HT1080 (cell line): ENCODE measurements at places on chromosomes 1 and 21. TPM values are rescaled to one million over a fixed set of nuclear protein-coding genes. Genes with fewer than 3 reads are reported as not detected.

The HTR6 gene
- not detected in 2 replicates for total RNA-seq

The SYT6 gene
- not detected in 2 replicates for total RNA-seq

The CD247 gene
- total RNA-seq, result 0.18 TPM in 1 of 2 replicates, not detected in the other

The SFT2D2 gene
- total RNA-seq, result 16.1 and 17.5 TPM in 2 replicates

The LRRC53 gene
- total RNA-seq, result not detected in 2 replicates

The SPATA17 gene
- total RNA-seq, result 0.93 and 2.5 TPM in 2 replicates

The SLC30A10 gene
- not detected in 2 replicates for total RNA-seq

DNA sequence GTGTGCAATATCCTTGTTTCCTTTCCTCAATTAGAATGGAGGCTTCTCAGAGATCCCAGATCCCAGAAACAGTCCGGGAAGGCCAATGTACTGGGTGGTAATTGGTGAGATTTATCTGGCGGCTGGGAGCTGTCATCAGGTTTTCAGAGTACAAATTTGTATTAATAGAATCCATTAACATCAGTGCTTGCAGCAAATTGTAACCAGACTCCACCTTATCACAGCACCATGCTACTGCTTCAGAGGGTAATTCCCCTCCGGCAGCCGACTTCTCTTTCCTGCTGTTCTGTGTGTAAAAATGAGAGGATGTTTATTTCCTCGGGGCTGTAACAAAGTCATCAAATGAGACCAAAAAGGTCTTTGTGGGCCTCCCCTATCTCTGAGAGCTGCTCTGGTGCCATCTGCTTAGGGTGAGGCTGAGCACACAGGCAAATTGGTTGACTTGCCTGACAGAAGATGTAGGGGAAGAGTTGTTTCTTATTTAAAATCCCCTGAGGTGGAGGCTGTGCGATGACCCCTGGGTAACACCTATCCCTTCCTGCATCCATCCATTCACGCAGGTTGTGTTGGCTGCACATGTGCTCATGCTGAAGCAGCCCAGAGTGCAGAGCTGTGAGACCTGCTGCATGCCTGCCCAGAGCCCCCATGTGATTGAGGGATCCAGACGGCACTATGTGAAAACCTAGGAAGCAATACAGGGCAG, 19.2 kb downstream of the NFASC start:
- DNase-seq, result no peak

DNA sequence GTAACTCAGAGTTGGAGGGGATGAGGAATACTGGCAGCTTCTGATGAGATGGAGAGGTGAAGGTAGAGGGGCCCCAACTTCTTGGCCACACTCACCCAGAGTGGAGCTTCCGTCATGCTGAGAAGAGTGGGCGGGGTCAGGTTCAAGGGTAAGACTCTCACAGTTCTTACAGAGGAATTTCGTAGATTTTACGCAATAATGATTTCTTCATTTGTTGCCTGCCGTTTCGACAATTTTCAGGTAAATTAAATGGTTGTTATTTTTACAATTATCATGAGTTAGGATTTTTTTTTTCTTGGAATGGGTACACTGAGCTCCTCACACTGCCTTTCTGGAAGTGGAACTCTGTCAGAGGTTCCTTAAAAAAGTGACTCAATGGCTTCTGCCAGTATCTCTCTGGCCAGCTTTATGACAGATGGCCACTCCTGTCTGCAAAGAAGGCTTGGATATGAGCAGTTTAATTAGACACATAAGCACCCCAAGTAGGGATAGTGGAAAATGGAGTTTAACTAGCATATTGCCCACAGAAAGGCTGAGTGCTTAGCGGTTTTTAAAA, 13.8 kb upstream of the NLRP3 start:
- no peak for DNase-seq

DNA sequence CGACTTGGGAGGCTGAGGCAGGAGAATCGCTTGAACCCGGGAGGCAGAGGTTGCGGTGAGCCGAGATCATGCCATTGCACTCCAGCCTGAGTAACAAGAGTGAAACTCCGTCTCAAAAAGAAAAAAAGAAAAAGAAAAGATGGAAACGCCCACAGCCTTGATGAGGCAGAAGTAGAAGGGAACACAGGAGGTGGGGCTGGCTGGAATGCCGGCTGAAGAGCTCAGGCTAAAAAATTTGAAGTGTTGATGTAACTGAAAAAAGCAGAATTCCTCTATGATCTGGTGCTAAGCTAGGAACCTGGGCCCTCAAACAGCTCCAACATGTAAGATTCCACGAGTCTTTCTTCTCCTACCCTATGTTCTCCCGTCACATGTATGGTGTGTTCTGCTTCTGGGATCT, 53.6 kb downstream of the SLC66A1 start:
- no peak for DNase-seq

- DNase-seq, result peak; percentile 88
Measured at GRCh38 chr21:45004481-45005247, 64.8 kb downstream of the SLX9 start.

- no peak for DNase-seq
Measured at GRCh38 chr1:10789047-10789791, 7.2 kb downstream of the CASZ1 start.

DNA sequence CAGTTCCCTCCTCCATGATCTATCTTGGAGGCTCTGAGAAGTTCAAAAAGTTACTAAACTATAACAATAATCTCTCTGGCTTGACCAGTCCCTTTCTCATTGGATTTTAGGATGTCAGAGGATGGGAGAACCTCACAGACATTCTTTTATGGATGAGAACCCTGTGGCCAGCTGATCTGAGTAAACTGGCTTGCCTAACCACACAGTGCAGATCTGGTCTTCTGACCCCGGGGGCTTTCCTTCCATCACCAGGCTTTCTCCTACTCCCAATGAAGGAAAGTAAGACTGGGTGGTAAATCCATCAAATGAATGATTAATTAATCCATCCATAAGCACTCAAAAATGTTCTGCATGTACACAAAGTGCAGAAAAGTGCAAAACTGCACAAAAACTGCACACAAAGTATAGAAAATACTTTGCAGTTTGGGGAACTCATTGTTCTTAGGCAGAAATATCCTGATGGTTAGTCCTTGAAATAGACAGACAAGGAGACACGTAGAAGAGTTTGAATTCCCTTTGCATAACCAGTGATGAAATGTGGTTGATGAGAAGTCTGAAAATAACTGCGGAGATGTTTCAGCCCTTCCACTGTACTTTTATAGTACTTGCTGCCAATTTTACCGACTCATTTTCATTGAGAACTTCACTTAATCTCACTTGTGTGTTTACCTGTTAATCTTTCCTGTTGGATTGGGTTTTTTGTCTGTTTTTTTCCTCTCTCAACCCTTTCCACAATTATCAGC, 2.5 kb upstream of the F3 start:
- peak; percentile 29 for DNase-seq

DNA sequence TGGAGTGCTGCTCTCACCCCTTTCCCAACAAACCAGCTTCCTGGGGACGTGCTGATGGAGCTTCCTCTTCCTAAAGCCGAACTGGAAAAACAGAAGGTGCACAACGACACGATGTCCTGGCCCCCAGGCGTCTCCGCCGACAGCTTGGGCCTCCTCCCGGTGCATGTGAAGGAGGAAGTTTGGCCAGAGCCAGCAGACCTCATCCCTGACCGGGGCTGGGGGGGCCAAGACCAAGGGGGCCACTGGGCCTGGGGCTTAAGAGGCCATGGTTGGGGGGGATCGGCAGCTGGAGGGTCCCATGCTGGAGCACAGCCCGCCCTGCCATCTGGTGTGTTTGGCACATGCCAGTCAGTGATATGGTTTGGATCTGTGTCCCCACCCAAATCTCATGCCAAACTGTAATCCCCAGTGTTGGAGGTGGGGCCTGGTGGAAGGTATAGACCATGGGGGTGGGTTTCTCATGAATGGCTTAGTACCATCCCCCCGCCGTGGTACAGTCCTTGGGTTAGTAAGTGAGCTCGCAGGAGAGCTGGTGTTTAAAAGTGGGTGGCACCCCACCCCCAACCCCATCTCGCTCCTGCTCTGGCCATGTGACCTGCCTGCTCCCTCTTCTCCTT, 6.4 kb downstream of the HES4 start:
- no peak for DNase-seq

- DNase-seq, result peak; percentile 99
Measured at GRCh38 chr1:108016451-108016920, 51.5 kb upstream of the VAV3 start.

DNA sequence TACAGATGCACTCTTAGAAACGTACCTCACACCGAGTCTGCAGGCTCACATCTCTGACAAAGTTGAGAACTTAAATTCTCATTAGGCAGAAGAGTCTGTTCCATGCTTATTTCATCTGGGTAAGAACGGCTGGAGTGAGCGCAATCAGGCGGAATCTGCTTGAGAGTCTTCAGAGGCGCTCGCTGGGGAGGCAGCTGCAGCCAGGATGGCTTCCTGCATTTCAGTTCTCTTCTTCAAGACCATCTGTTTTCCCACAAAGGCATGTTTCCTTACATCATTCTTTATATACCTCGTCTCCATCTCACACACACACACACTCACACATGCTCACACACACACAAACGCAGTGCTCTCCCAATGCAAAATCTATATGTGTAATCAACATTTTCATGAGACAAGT, 497.1 kb downstream of the AJAP1 start:
- no peak for DNase-seq

DNA sequence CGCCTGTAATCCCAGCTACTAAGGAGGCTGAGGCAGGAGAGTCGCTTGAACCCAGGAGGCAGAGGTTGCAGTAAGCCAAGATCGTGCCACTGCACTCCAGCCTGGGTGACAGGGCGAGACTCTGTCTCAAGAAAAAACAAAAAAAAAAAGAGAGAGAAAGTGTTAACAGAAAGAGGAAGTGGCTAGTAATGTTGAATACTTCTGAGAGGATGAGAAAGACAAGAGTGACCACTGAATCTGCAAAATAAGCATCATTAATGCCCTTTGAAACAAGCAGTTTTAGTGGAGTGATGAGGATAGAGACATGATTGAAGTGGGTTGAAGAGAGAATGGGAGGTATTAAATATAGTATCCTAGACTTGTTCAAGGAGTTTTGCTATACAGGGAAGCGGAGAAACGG, 11.7 kb downstream of the MPZ start:
- no peak for DNase-seq

DNA sequence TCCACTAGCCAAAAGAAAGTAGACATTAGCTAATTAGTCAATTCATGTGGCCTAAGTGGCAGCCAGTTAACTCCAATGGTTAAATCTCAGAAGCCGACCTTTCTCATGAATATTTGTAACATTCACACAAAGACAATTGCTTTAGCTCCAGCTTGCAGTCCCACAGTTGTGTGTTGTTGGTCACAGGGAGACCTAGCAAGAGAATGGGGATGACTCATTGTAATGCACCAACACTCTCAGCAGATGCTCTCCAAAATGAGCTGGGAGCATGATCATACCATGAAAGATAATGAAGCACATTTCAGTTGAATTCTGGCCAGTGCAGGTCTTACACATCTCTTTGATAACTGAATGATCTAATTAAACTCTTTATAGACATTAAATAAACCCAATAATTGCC, 160.4 kb downstream of the HLX start:
- peak; percentile 58 for DNase-seq

GRCh38 chr1:242128951-242129502, 130.1 kb upstream of the MAP1LC3C start:
- DNase-seq, result peak; percentile 69

- no peak for DNase-seq
Measured at GRCh38 chr1:173771560-173771959, 52.9 kb upstream of the DARS2 start.

DNA sequence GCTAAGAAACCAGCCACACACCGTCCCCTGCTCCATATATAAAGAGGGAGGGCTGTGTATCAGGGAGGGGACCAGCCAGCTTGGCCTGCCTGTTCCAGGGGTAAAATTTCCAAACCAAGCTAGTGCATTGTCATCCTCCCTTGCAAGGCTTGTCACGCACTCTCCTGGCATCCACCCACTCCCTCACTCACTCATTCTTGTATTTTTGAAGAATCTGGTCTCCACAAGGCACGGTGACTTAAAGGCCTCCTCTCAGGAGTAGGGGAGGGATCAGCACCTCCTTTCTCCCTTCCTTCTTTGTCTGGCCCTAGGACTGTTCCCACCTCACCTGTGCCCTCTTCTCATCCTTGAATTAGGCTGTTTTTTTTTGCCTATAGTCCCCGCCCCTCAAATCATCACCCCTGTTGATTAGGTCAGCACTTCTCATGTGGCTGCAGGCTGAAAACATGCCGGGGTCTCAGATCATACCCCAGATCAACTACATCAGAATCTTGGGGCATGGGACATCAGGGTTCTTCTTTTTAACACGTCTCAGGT, 5.0 kb downstream of the ABCA4 start:
- DNase-seq, result no peak

GRCh38 chr1:5478156-5478695, 514.0 kb downstream of the NPHP4 start:
- no peak for DNase-seq

GRCh38 chr1:12649971-12650421, 6.1 kb downstream of the AADACL4 start:
- DNase-seq, result no peak

DNA sequence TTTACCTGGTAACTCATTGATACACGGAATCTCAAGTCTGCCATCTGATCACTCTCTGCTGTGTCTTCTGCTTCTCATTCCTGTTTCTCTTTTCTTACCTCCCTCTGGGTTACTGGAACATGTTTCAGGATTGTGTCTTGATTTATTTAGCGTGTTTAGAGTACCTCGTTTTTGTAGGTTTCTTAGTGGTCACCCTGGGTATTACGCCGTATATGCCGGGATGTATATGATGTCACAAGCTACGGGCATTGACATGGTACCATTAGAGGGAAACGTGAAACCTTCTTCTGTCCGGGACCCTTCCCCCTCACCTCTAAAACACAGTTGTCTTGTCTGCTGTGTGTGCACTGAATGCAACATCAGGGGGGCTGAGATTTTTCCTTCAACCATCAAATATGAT, 2.8 kb downstream of the ACTRT2 start:
- no peak for DNase-seq

DNA sequence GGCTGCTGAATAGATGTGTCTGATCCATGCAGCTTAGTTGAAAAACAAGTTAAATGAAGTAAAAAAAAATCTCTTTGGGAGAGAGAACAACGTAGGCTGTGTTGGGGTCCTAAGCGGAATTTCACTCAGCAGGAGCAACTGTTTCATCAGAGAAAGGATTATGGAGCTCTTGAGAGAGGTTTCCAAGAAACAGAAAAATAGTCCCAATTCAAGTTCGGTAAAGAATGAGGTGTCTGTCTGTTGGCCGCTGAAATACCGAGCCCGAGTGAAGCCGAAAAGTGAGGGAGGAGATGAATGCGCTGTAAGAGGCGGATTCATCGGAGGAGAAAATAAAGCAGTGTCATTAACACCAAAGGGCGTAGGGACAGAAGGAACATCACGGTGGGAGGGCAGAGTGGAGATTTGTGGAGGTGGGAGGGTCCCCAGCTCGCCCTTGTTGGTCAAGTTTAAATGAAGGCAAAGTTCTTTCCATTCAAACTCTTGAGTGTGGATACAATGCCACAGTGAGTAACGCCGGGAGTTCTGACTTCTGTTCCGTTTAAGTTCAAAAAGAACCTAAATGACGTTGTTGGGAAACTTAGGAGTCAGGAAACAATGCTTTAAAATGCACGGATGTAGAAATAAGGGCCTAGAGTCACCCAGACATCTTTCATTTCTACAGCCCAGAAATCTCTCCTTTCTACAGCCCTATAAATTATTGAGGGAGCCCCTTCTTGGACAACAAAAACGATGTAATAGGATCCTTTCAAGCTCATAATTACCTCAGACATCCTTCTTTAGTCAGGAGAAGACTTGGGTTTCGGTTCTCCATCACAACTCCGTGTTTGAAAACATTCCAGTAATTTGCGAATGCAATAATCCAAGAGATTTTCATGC, 15.6 kb upstream of the SLC45A1 start:
- no peak for DNase-seq
